CD4-positive, alpha-beta T cell treated with Interleukin-15 for 1 hour (primary cell): ENCODE measurements at places on chromosomes 1 and 21.

DNA sequence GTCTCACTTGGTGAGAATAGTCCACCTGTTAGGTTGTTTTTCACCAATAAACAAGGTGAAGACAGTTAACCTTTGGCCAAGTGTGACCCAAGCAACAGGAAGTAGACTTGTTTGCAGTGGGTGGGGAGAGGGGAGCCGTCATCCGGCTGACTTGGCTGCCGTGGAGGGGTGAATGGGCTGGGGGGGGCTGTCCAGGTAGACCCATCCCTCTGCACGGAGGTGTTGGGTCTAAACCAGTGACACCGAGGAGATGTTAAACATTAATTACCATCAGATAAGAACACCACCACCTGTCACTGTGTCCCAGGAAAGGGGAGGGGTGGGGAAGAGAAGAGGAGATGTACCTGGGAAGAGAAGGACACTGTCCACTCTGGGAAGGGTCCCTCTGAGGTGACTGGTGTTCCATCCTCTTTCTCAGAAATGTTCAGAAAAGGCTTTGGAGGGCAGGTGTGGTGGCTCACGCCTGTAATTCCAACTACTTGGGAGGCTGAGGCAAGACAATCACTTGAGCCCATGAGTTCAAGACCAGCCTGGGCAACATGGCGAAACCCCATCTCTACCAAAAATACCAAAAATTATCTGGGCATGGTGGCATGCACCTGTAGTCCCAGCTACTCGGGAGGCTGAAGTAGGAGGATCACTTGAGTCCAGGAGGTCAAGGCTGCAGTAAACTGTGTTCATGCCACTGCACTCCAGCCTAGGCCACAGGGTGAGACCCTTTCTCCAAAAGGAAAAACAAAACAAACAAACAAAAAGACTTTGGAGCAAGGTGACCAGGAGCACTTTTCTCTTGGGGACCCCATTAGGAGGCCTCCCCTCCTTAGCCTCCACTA lies 6.7 kb upstream of the MYOM3 start:
- no peak for DNase-seq

DNA sequence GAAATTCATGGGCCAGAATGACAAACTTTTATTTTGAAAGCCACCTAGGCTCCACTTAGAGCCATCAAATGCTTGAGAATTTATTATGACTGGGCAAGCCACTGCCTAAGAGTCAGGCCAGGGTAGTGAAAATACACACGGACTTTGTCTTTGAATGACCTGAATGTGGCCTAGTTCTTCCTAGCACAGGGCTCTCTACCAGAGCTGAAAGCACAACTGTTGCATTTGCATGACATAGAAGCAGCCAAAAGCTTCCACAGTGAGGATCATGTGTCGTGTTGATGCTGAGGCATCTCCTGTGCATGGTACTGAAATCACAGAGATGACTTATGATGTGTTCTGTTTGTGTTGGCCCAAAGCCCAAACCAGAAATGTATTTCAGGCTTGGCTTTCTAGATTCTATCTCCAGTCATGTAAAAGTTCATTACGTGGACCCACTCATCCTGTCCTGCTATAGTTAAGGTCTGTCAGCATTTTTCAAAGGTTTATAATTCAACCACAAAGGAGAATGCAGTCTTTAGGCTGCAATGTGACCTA lies 164.0 kb upstream of the UBE2U start:
- no peak for DNase-seq

GRCh38 chr21:29656504-29657239 lies 283.1 kb downstream of the GRIK1 start:
- no peak for DNase-seq

DNA sequence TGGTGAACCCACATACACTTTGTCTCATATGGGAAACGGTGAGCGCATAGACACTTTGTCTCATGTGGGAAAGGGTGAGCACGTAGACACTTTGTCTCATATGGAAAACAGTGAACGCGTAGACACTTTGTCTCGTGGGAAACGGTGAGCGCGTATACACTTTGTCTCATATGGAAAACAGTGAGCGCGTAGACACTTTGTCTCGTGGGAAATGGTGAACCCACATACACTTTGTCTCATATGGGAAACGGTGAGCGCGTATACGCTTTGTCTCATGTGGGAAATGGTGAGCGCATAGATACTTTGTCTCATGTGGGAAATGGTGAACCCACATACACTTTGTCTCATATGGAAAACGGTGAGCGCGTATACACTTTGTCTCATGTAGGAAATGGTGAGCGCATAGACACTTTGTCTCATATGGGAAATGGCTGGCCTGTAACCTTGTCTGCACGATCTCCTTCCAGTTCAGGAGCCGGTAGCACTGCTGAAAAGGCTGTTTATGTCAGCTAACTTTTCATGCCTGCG lies 50.7 kb upstream of the TRAPPC10 start:
- DNase-seq, result no peak

GRCh38 chr21:25862112-25862511 lies 127.3 kb downstream of the GABPA start:
- DNase-seq, result no peak

DNA sequence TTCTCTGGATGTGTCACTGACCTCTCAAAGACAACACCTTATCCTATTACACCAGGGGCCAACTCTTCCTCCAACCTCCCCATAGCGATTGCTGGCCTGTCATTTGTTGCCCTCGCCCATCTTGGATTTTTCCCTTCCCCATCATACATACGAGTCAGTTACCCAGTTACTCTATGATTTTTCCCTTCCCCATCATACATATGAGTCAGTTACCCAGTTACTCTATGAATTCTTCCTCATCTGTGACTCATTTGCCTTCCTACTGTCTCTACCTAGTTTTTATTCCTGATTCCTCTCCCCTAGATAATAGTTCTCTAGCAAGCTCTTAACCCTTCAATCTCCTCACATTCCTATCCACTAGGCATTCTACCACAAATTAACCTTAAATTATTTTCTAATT lies 178.8 kb downstream of the NR5A2 start:
- no peak for DNase-seq

GRCh38 chr1:205438213-205439158 lies 16.6 kb upstream of the LEMD1 start:
- no peak for DNase-seq

- DNase-seq, result no peak
These were observed 44.8 kb upstream of the KAZN start for GRCh38 chr1:14553711-14554110.
